NCI-H1092 treated with DMSO at 0.1 percent for 48 hours (cell line): ENCODE measurements at places on chromosomes 3 and 15.

GRCh38 chr15:52246686-52247431, 48.7 kb downstream of the MYO5C start:
- no peak for DNase-seq

GRCh38 chr3:30258426-30259392, 347.7 kb upstream of the TGFBR2 start:
- DNase-seq = peak; percentile 97

- DNase-seq = no peak
These were observed 33.6 kb upstream of the ZBTB38 start for GRCh38 chr3:141334627-141335250.

DNA sequence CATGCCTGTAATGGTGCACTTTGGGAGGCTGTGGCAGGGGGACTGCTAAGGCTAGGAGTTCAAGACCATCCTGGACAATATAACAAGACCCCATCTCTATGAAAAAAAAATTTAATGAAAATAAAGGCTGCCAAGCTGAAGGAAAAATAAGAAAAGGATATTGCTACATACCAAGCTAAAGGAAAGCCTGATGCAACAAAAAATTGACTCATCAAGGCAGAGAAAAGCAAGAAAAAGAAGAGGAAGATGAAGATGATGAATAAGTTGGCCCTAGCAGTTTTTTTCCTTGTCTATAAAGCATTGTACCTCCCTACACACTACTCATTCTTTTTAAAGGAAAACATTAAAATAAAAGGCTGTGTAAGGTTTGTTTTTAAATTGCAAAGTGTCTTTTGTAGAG, 441.9 kb upstream of the MDFIC2 start:
- DNase-seq = no peak

GRCh38 chr3:98775459-98776139, 12.5 kb downstream of the ST3GAL6 start:
- no peak for DNase-seq

DNA sequence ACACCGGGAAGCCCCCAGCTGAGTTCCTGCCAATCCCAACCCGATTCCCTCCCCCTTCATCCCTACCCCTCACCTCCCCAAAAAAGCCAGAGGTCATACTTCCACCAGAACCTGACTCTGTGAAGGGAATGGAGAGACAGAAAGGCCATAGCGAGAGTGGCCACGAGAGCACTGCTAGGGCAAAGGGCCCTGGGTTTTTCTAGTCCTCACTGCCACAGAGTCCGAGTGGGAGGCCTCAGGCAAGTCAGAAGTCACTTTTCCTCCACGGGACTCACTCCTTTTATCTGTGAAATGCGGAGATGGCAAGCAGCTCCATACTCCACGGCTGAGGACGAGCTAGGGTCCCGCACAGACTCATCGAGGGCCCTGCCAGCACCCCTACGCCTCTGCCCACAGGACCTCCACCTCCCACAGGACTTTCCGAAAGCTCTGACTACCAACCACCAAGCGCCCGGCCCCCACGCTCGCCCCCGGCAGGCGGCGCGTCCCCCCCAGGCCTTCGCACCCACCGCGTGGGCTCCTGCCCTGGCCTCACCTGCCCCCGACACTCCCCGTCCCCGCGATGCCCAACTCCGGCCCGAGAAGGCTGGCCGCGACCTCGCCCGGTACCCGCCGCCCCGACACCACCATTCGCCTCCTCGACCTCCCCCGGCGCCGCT, 792 bp downstream of the ATP13A3 start:
- no peak for DNase-seq

GRCh38 chr3:13364602-13365271, 55.4 kb downstream of the NUP210 start:
- no peak for DNase-seq

DNA sequence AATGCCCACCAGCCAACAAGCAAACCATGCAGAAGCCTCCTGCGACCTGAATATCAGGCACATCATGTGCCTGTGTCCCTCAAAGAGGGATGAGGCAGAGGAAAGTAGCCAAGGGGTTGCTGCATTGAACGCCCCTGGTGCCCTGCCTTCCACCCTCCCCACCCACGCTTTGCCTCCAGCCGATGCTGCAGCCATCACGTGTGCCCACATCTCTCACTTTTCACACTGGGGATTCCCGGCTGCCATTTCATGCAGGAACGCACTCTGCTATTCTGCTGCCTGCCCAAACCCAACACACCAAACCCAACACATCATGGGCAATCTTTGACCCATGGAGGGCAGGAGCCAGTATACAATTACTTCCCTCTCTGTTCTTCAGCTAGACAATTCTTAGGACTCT, 462.2 kb upstream of the PROK2 start:
- DNase-seq = no peak

GRCh38 chr15:90680371-90680935, 36.7 kb upstream of the BLM start:
- no peak for DNase-seq

DNA sequence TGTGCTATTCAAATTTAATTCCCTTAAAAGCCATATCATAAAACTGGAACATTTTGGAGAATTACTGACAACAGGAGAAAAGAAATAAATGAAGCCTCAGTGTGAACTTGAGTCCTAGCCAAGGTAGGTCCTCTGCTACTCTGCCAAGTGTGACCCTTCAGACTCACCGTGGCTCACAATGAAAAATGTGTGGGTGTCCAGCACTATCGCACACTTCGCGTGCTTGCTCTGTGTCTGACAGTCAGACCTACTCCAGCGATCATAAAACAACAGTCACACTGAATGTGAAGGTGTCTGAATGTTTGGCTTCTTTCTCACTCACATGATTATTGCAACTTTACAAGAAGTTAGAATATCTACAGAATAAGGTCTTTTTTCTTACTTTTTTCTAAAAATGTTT, 65.8 kb upstream of the TRA2B start:
- no peak for DNase-seq

DNA sequence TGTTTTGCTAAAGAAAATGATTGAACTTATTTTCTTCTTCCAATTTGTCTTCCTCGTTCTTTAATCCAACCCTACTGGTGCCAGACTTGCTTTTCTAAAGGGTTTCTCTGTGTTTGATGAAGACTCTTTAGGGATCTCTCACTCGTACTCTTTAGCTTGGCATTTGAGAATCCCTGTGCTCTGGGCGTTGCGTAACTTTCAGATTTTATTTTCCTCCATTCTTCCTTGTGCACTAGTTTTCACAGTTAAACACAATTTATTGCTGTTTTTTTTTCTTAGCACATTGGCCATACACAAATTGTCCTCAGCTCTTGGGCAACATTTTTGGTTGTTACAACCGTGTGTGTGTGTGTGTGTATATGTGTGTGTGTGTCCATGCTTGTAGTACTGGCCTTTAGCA, 95.8 kb upstream of the ADAMTSL3 start:
- no peak for DNase-seq

GRCh38 chr15:98529205-98530145, 118.9 kb upstream of the IGF1R start:
- DNase-seq = no peak

DNA sequence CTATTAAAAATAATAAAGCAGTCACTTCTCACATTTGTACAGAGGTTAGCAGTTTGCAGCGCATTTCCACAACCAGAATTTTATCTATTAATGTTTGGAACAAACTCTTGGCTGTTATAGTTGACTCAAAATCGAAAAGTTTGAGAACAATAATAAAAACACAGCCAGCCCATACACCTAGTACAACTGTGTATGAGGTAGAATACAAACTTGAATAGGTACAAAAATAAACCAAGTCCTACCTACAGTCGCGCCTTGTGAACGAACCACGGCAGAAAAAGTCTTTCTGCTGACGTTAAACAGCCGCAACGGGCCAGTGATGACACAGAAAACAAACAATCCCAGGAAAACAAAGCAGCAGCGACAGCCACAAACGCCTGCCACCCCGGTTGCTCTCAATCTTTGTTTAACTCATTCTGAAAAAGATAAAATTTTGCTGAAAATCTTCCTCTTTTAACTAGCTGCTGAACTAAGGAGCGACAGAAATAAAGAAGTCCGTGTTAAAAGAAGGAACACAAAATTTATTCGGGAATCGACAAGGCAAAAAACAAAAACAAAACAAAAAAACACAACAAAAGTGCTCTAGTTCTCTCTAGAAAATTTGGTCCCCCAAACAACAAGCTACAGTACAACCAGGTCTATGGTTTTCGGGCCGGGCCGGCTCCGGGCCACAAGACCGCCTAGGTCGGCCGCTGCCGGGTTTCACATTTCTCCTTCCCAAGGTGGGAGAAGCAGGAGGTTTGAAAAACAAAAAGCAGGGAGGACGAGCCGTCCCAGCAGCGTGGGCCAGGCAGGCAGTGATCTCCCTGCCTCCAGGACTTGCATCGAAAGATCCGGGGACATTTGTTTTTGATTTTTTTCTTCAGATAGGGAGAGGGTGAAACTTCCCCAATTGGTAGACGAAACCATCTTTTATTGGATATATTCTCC, 2.9 kb downstream of the FOXL2 start:
- DNase-seq = no peak

GRCh38 chr3:103787879-103788278, 1353.1 kb downstream of the ZPLD1 start:
- no peak for DNase-seq

GRCh38 chr15:85329561-85330422, 50.6 kb upstream of the AKAP13 start:
- DNase-seq = no peak
